Stimulated activated CD4-positive, alpha-beta T cell treated with anti-CD3 and anti-CD28 coated beads, TNF-alpha, amount 100 ng/mL, for 48 hours (primary cell): ENCODE measurements at places on chromosomes 1 and 21.

DNA sequence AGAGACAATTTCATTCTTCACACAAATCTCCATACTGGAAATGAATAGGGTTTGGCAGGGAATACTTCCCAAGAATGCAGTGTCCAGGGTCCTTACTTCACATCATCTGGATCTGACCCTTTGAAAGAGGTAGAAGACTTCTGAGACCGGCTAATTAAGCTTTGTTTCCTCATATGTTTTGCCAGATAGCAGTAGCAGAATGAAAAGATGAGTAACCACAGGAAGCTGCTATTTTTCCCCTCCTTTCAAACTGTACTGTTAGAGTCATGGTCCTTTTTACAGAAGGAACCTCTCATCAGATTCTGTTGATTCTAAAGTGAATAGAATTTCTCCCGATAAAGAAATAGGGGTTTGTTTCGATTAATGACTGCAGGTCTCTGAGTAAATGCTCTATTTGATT is 1.4 kb upstream of the OLFML3 start:
- no peak for DNase-seq

- no peak for DNase-seq
Observed at GRCh38 chr1:204931313-204931712, 60.7 kb downstream of the NFASC start.

DNA sequence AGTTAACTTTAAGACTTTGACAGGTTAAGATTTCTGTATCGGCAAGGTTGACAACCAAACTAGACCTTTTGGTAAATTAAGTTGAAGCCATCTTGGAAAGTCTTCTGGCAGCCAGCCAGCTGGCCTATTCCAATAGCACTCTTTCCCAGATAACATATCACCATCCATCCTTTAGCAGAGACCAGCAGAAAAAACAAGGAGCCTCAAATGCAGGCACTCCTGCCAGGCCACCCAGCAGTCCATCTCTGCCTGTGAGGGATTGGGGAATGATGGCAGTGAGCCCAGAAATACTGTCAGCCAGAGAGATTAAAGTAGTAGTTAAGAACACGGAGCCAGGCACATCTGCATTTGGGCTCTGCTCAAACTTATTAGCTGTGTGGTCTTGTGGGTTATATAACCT is 19.4 kb downstream of the ZBTB40 start:
- DNase-seq: no peak

GRCh38 chr1:68600049-68600661 is 103.3 kb upstream of the DEPDC1 start:
- DNase-seq: no peak

DNA sequence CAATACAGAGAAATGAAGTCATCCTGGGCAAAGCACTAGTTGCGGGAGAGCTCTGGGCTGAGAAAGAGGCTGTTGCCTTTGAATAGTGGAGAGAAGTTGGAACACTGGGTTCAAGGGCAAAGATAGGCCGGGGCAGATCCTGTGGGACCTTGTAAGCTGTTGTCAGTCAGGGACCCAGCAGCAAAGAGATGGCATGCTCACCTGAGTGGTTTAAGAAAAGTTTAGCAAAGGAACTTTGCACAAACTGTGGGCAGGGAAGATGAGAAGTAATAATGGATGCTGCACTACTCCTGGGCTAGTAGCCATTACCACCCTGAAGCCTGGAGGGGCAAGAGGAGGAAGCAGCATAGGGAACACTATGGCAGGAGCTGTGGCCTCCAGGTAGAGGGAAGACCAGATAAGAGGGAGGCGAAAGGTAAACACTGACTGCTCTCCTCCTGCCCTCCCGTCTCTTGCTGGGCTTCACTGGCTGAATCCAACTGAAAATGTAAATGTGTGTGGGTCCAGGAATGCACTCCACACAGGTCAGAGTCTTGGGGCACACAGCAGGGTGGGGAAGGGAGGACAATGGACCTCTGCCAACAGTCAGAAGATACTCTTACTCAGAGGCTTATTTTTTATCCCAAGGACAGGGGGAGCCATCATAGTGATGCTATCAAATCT is 129.2 kb downstream of the PLPP3 start:
- no peak for DNase-seq

DNA sequence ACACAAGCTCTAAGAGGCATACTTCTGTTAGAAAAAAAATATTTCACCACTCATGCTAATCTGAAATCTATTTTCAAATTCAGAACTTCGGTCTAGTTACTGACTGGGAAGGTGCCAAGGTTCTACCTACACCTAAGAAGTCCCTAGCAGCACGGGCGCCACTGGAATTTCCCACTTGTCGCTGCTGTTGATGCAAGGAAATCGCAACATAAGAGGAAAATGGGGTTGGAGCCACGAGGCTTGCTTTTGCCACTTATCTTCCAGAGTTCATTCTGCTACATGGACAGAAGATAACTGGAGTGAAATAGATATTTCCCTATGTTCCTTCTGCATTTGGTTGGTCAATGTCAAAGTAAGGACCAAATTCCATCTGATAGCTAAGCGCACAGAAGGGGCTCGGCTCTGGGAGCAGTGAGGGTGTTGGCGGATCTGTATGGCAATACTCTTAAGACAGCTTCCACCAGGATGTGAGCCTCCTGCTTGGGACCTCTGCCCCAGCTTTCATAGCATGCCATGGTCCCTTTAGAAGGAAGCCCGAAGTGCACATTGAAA is 47.2 kb downstream of the RCAN1 start:
- no peak for DNase-seq

DNA sequence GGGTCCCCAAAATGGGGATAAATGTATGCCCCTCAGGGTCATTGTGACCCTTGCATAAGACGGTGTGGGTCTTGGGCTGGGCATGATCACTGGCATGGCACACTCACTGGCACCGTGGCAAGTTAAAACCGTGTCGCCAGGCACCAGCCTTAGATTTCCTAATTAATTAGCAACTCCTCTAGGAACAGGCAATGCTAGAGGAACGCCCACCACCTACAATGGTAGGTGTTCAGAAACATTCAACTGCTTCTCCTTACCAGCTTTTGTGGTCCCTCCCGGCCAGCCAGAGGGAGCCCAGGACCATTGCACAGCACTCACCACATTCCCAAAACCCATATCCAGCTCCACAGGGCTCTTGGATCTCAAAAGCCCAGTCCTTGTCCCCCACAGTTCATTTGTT is 36.4 kb downstream of the EPHA2 start:
- DNase-seq: no peak

DNA sequence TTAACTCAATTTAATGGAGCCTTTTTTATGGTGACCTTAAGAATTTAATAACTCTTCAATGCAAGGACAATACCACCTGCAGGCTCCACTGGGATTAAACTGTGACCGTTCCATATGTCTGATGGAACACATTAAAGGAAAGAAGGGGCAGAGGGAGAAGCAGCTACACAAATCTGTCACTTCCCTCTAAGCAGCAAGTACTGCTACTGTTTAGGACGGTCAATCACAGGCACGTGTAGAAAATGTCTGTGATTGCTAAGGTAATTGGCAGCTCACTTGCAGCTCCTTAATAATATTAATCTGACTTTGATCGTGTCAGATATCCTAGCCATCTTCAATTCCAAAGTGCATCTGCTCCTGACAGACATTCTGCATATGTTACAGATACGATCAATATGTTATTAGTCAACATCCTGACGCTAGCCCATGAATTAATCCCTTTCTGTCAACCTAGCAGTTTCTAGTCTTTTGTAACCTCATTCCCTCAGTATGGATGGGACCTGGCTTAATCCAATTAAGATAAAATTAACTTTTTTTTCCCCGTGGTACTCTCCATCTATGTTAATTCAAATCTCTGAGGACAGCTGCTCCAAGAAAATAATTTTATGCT is 1012.4 kb downstream of the AMY1C start:
- DNase-seq: no peak

- no peak for DNase-seq
Observed at GRCh38 chr1:230083746-230084407, 16.8 kb downstream of the GALNT2 start.

GRCh38 chr1:153478692-153479618 is 18.5 kb upstream of the S100A7 start:
- no peak for DNase-seq

DNA sequence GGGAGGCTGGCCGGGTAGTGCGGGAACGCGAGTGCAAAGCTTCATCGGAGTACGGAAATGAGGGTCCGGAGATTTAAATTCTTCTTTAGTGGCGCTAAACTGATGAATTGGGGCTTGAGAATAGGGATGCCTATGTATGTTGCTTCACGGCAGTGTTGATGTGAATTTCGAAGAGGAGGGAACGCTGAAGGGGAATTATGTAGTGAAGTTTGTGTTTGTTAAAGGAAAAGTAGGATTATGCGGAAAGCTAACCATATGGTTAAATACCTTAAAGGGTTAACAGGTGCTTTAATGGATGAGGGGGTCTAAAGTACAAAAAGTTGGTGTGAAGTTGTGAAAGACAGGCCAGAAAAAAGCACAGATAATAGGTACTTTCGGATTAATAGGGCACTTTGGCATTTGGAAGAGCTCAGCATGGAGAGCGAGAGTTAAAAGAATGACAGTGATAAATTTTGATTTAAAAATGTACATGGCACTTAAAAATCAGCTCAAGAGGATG is 1.4 kb downstream of the HS2ST1 start:
- no peak for DNase-seq

- DNase-seq: no peak
Observed at GRCh38 chr1:204102739-204103430, 30.0 kb downstream of the SOX13 start.

- no peak for DNase-seq
Observed at GRCh38 chr1:170498876-170499275, 33.1 kb upstream of the GORAB start.

- DNase-seq: no peak
Observed at GRCh38 chr1:44534771-44535170, 129.7 kb downstream of the RNF220 start.

GRCh38 chr1:205270764-205271163 is 43.0 kb downstream of the TMCC2 start:
- no peak for DNase-seq

DNA sequence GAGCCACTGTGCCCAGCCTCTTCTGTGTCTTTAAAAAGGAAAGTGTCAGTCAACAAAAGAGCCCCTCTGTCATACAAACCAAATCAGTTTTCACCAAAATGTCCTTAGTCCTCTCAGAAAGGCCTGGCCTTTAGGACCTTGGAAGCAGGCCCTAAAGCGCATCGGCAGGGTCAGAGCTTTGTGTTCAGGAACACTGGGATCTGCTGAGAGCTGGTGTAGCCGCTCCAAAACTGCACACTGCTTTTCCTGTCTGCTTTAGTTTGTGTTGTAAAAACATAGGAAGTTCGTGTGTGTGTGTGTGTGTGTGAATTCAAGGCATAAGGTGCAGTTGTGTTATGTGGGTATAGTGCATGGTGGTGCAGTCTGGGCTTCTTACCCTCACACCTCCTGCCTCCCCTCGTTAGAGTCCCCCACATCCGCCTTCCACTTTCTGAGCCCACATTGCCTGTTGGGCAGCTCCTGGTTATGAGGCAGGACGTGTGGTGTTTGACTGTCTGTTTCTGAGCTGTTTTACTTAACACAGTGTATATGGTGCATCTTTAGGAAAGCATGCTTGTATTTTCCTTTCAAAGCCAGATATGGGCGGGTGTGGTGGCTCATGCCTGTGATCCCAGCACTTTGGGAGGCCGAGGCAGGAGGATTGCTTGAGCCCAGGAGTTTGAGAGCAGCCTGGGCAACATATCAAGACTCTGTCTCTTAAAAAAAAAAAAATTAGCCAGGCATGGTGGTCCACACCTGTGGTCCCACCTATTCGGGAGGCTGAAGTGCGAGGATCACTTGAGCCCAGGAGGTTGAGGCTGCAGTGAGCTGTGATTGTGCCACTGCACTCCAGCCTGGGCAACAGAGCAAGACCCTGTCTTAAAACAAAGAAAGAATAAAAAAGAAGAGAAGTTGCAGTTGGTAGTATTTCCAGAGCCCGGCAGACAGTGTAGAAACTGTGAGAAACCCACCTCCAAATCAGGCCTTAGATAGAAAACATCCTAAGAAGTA is 12.4 kb downstream of the IBA57 start:
- no peak for DNase-seq

GRCh38 chr1:215045698-215046308 is 36.7 kb upstream of the KCNK2 start:
- no peak for DNase-seq

DNA sequence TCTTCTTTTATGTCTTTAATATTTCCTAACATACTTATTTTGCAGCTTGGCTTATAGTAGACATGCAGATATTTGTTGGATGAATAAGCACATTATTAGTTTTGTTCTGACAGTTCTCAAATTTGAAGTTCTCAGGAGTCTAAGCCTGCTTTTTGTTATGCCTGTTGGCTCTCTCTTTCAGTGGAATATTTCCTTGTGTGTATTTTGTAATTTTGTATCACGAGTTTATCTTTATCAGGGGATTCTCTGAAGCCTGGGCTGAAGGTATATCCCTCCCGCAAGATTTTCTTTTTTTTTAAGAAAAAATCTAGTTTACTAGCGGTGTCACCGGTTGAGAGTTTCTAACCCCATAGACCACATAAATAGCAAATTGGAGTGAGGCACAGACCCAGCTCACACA is 105.9 kb downstream of the RGL1 start:
- no peak for DNase-seq

DNA sequence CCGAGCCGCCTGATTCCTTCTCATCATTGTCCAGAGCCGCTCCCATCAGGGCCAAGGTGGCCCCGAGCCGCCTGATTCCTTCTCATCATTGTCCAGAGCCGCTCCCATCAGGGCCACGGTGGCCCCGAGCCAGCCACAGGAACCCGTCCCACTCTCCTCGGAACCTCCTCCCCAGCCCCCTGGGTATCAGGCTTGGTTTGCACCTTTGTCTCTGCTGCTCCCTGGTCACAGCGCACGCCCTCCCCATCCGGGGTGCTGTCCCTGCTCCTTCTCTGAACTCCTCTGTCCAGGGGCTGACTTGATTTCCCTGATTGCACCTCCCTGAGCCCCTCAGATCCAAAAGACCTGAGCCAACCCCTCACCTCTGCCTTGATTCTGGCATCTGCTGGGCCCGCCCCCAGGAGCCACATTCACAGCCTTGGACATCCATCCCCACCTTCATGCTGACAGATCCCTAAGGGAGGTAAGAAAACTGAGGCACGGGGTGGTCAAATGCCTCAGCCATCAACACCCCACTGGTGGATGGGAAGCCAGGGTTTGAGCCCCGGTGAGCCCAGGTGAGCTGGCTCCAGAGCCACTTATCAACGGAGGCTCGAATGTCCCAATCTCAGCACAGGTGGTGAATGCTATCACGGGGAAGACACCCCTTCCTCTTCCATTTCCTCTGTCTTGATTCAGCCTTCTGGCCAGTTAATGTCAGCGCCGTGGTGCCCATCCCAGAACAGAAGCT is 25.6 kb upstream of the COL18A1 start:
- no peak for DNase-seq

- no peak for DNase-seq
Observed at GRCh38 chr1:155207806-155208540, at the start of gene THBS3. TSS of gene THBS3 (minus strand) at chr1:155207897. CDS start at chr1:155207876, 21 bp downstream.

GRCh38 chr1:152932170-152932811 is 14.7 kb upstream of the SPRR5 start:
- DNase-seq: no peak
